ENCODE measurements at places on chromosomes 3 and 15.

GRCh38 chr3:25938566-25939325, 148.9 kb downstream of the OXSM start:
- no peak for DNase-seq

DNA sequence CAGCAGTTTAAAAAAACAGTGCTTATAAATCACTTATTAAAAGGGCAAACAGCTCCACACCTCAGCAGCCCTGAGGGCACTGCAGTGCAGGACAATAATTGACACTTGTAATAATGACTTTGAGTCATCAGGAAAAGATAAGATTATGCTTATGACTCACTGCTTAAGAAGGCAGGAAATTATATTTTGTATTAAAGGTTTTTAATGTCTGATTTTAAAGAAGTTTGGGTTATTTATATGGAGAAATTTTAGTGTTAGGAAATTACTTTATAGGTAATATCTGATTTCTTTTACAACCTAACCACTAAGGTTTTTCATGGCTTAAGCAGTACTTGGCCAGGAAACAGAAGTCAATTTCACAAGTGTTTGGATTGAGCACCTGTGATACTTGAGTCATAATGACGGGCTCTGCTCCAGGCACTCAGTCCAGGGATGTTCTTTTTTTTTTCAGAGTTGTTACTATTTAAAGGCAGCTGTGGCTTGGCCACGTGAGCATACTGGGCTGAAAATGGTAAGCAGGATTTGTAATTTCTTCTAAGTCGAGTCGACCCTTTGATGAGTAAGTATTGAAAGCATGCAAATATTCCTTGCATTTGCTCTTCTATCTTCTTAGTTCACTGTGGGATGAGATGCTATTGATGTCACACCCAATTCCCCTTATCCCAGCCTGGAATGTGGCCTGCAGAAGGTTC, 21.6 kb upstream of the SLC6A20 start:
- no peak for DNase-seq

GRCh38 chr3:171194965-171195364, 168.4 kb upstream of the SLC2A2 start:
- DNase-seq: no peak

GRCh38 chr3:151362751-151363174, 21.8 kb downstream of the P2RY12 start:
- no peak for DNase-seq

DNA sequence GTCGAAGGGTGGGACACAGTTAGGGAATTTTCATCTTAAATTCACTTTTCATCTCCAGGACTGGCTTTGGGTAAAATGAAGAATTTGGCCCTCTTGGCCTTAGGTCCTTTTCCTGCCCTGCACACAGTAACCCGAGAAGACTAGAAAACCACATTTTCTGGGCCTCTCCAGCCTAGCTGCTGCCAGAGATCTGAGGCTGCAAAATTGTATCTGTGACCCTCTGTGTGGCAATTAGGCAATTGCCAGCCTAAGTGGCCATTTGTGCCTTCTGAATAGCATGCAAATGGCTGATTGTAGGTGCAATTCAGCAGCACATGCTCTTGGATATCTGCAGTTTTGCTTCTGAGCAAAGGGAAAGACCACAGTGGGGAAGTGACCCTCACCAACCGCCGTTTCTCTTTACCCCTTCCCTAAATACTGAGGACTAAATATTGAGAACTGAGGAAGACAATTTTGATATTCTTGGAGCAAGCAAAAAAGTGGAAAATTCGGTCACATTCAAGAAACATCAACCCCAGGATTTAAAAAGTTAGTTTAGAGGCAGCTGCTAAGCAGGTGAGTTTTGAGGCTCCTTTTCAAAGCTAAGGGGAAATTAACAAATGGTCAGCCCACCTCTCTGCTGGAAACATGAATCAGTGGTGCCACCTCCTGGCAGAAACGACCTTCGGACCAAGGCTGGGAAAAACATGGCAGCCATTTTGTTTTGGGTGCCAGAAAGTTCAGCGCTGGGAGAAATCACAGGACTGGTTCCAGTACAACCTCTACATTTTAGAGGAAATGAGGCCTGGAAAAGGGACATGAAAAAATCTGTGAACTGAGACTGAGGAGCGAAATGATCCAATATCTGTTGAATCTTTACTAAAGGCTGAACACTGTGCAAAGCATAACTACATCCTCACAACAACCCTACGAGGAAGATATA, 56.6 kb upstream of the PRTG start:
- DNase-seq: no peak

DNA sequence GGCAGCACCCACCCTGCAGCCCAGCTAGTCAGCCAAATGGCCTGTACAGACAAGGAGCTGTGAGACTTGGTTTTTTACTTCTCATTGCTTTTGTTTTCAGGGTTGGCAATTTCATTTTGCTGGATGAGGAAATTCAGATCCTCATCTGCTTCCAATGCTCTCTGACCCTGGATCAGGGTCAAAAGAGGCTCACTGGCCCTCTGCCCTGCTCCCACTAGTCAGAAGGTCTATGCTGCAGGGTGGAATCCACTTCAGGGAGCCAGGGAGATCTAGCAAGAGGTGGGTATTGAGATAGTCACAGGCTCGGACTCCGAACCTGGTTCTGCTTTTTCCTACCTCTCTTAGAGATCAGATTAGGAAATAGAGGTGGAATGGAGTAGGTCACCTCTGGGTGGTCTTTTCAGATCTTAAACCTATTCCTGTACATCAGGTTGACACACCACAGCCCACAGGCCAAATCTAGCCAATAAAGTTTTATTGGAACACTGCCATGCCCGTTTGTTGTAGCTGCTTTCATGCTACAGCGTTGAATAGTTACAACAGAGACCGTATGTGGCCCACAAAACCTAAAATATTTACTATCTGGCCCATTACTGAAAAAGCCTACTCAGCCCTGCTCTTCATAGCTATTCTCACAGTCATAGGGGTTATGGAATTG, 26.4 kb upstream of the GLCE start:
- DNase-seq: no peak

- DNase-seq: no peak
Observed at GRCh38 chr3:30135190-30135589, 471.2 kb upstream of the TGFBR2 start.

DNA sequence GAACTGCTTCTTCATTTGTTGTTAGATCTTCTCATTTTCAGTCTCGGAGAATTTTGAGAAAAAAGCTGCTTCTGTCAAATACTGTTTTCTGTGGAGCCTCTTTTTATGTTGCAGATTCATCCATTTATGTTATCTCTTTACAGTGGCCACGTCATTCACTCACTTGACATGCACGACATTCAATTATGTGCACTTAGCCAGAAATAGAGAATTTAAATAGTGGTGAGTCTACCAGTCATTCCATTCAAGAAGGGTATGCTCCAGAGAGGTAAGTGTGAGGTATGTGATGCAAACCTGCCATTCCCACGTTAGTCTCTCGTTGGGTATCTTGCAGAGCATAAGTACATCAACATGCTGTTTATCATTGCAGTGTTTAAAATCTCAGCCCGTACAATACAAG, 9.8 kb downstream of the ARPP19 start:
- DNase-seq: no peak

- no peak for DNase-seq
Observed at GRCh38 chr3:100265016-100265415, 4.2 kb downstream of the TBC1D23 start.

- no peak for DNase-seq
Observed at GRCh38 chr3:159451067-159451466, 537.6 kb upstream of the IL12A start.

DNA sequence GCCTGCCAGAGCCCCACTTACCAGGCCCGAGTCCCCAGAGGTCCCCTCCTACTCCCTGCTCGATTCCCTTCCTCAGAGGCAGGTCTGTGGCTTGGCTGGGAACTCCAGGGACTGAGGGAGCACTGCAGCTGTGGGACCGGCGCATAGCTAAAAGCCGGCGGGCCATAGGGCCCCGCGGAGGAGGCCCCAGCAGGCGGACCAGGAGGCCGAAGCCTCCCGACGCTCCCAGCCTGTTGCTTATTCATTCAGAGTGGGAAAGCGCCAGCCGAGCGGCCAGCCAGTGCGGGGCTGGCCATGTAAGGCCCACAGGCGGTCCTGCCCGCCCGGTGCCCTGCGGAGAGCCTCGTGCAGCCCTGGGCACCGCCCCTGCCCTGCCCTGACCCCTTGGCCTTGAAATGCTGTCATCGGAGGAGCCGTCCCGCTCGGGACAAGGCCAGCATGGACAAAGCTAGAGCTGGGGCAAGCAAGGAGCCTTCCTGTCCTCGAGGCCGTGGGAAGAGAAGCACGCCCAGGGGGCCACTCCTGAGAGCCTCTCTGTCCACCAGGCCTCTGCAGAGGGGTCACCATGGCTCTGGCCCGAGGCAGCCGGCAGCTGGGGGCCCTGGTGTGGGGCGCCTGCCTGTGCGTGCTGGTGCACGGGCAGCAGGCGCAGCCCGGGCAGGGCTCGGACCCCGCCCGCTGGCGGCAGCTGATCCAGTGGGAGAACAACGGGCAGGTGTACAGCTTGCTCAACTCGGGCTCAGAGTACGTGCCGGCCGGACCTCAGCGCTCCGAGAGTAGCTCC, at the start of gene LOXL1:
Gene LOXL1, plus strand, starts transcription at position 244 of the 784 bp plus-strand sequence. Its CDS starts 322 bp downstream, at position 566.
- DNase-seq: no peak

DNA sequence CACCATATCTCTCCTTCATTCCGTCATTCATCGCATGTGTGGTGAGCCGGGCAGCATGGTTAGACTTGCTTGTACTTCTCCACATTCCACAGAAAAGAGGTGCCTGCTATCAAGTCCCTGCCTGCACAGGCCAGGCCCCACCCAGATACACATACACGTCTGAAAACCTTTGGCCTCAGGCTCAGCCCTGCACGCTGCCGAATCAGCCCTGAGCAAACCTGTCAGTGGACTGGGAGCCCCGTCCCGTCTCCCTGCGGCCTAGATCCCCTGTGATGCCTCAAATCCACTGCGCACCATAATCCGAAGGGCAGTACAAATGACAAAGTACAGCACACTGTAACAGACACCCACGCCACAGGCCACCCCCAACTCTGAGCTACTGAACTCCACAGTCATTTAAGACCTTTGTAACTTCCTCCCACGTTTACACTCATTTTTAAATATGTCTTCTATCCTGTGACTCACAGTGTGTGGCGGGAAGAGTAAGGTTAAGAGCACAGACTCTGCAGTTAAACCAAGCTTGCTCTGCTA, 67.1 kb downstream of the MB21D2 start:
- DNase-seq: no peak

- DNase-seq: no peak
Observed at GRCh38 chr3:70771426-70772147, 459.1 kb upstream of the MDFIC2 start.

GRCh38 chr15:47514200-47514652, 203.1 kb upstream of the SEMA6D start:
- DNase-seq: no peak

DNA sequence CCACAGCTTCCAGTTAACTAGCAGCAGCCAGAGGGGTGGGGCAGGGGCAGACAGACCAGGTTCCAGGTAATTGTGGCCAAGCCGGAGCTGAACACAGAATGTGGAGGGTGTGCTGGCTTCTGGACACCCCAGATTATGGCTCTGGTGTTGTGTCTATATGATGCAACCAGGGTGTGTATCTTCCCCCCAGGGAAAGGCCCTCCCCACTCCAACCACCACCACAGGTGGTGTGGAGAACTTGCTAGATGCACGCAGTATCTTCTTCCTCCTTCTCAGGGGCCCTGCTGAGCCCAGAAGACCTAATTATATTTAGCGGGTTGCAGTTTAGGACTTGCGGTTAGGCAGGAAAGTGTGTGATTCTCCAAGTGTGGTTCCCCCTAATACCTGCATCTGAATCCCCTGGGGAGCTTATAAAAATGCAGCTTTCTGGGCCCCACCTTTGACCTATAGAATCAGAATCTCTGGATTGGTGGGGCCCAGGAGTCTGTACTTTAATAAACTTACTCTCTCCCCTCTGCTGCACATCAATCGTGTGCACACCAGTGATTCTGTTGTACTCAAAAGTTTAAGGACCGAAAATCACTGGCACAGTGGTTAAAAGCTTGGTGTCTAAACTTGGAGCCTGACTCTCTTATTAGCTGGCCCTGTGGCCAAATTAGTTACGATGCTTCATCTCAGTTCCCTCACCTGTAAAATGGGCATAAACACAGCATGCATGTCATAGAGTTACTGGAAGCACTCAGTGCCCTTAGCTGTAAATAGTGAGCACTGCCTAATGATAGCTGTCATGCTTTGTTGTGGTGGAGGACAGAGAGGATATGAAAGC, 379.1 kb upstream of the PROK2 start:
- DNase-seq: no peak

GRCh38 chr3:132569580-132569979, 27.5 kb upstream of the ACKR4 start:
- DNase-seq: no peak

GRCh38 chr15:35061825-35062737, 23.0 kb downstream of the NANOGP8 start:
- DNase-seq: no peak

- DNase-seq: no peak
Observed at GRCh38 chr15:55775316-55775715, 32.4 kb upstream of the PRTG start.

DNA sequence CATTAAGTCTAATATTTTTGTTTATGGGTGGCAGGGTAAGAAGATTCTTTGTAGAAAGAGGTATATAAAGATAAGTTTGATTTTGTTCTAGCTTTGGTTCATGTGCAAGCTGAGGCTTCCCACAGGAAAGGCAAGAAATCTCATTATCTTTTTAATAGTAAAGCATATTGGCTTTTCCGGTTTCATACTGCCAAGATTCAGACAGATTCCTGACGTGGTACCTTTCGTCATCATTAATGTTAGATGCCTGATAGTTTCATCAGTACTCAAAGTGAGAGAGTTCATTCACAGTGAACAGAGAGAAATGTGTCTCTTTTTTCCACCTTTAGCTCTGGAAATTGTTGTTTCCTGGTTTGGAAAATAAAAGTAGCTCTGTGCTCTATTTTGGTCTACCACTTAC, 16.5 kb downstream of the TPM1 start:
- no peak for DNase-seq

DNA sequence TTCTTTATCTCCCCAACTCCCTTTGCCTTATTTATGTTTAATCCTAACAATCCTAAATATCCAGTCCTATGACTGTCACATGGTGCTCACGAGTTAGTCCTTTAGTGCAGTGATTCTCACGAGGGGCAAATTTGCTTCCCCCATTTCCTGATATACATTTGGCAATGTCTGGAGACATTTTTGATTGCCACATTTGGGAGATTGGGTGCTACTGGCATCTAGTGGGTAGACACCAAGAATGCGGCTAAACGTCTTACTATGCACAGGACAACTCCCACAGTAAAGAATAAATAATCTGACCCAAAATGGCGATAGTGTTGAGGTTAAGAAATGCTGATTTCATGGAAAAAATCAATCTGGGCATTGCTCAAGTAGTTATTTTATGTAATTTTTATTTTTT, 466.5 kb downstream of the ROBO2 start:
- no peak for DNase-seq

DNA sequence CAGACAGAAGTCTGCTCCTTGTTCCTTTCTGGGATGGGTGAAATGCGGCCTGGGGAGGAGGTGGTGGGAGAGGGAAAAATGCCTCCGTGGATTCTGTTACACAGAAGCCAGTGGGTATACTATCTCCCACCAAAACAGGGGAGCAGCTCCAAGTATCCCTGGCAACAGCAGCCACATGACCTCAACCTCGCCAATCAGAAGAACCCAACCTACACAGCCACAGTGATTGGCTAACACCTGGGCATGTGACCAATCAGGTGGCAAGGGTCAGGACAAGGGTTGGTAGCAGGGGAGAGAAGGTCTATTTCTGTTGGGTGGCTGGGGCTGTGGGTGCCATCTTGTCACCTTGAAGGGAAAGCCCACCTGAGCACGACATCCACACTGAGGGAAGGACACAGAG, 9.1 kb upstream of the ACAD9 start:
- DNase-seq: no peak

GRCh38 chr3:53023072-53023823, 22.6 kb downstream of the SFMBT1 start:
- no peak for DNase-seq
